Activated CD4-positive, alpha-beta T cell treated with anti-CD3 and anti-CD28 coated beads, Interleukin-2, amount 50 U/mL, for 4 hours (primary cell): ENCODE measurements at places on chromosomes 7 and 10.
A peak's percentile ranks its signal among the peaks of the same experiment; 100 is the strongest.

DNA sequence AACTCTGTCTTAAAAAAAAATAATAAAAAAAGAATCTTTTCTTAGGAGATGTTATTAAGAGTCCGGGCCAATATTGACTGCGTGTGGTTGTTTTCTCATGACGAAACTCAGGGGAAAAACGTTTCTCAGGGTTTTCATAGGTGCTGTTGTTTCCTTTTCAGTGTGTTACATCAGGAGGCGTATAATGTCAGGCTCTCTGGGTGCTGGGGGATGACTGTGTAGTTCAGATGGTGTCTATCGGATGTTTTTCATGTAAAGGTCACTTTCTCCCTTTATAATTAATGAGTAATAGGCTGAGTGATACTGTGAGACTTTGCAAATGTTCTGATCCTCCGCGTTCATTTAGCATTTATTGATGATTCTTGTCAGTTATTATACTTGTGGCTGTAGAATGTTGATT, 84.1 kb downstream of the TAF3 start:
- DNase-seq: no peak

DNA sequence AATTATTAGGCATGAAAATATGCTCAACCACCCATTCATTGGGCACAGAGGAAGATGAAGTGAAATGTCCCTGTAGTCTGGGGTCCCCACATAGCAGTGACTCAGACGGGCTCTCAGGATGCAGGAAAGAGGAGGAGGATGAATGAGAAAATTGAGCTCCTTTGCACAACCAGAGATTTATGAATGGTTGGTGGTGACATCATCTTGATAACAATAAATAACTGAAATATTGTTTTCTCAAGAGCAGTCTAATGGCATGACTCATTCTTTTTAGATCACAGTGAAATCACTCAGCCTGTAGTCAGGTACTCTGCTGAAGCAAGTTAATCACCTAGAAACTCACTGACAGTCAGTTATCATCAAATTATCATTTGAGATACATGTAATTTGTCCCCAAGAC, 254.1 kb downstream of the RELN start:
- DNase-seq: no peak

GRCh38 chr7:32890010-32890792, 1.4 kb downstream of the KBTBD2 start:
- peak; percentile 7 for DNase-seq

GRCh38 chr7:135745703-135746312, 2.8 kb downstream of the FAM180A start:
- no peak for DNase-seq

- DNase-seq: no peak
Observed at GRCh38 chr10:103643381-103643780, 149.9 kb downstream of the NEURL1 start.

DNA sequence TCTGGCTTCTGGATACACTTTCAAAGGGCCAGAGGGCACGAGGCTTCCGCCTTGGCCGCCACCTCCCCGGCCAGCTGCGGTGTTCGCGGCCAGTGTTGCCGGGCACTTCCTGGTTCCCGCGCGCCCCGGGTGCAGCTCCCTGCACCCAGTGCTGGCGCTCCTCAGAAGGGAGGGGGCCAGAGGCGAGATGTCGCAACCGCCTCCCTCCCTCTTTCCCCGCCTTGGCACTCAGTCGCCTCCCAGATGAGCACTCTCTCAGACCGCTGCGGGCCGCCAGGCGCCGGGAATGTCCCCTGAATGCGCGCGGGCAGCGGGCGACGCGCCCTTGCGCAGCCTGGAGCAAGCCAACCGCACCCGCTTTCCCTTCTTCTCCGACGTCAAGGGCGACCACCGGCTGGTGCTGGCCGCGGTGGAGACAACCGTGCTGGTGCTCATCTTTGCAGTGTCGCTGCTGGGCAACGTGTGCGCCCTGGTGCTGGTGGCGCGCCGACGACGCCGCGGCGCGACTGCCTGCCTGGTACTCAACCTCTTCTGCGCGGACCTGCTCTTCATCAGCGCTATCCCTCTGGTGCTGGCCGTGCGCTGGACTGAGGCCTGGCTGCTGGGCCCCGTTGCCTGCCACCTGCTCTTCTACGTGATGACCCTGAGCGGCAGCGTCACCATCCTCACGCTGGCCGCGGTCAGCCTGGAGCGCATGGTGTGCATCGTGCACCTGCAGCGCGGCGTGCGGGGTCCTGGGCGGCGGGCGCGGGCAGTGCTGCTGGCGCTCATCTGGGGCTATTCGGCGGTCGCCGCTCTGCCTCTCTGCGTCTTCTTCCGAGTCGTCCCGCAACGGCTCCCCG, at the start of gene FFAR4:
FFAR4 (plus strand) TSS at position 231 of the 842 bp plus-strand sequence; CDS start at position 287, 56 bp downstream.
- DNase-seq: no peak

DNA sequence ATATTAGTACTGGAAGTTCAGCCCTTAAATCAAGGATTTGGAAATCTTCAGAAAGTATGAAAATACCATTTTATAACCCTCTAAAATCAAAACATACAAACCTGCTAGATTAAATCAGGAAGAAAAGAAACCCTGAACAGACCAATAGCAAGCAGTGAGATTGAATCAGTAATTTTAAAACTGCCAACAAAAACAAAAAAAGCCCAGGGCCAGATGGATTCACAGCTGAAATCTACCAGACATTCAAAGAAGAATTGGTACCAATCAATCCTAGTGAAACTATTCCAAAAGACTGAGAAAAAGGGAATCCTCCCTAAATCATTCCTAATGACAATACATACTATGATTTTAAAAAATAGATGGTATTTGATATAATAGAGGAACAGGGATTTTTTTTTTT, 70.1 kb downstream of the MCU start:
- DNase-seq: no peak

- DNase-seq: no peak
Observed at GRCh38 chr7:44377134-44377463, 51.7 kb upstream of the CAMK2B start.

GRCh38 chr10:104424719-104425118, 71.1 kb downstream of the CFAP58 start:
- no peak for DNase-seq

DNA sequence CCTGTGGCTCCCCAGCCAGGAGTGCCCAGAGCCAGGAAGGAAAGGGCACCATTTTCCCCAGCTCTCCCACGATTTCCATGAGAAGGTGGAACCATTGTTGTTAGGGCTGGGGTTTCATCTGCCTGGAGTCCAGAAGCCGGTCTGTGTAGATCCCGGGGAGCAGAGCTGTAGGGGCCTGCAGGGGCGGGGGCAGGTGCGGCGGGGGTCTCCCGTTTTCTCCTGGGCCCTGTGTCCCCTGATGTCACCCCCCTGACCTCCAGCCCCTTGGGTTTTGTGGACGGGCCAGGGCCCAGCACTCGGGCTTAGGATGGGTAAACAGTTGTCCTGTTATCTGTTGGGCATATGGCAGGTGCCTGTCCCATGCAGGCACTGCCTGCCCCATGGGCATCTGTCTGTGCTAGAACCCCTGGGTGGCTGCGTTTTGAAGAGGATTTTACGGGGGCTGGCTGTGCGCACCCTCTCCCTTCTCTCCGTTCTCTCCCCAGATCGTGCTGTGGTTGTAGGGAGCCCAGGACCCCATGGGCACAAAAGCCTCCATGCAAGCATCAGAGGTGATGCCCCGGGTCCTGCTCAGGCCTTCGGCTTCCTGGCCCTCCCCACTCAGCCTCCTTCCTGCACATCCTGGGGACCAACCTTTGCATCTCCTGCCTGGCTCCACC, 158.8 kb downstream of the WDR37 start:
- no peak for DNase-seq

GRCh38 chr10:46321770-46322169, 35.0 kb downstream of the ANTXRL start:
- no peak for DNase-seq

DNA sequence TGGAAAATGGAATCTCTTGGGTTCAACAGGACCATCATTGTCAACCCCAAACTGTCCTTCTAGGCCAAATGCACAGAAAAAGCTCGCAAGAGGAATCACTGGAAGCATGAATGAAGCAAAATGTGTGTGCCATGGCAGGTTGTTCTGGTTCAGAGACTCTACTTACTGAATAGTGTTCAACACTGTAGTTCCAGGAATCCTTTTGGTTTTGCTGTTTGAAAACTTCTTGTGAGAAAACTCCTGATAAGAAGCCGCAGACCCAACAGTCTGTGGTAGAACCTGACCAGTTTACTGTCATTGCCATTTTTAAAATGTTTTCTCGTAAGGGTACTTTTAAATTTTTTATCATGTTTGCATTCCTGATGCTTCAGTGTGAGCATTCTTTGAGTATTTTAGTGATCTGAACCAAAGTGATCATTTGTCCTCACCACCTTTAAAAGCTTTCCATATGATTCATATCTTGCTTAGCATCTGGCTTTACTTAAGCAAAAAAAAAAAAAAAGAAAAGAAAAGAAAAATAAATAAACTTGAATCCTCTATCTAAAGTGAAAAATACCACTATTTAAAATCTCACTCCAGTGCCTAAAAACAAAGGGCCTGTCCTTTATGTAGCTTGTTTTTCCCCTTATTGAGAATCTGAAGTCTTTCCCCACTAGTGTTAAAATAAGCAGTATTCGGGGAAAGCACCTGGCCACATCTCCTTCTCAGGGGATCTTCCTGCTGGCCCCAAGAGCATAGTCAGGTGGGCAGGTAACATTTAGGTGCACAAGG, 92.4 kb downstream of the WNT2 start:
- DNase-seq: no peak

DNA sequence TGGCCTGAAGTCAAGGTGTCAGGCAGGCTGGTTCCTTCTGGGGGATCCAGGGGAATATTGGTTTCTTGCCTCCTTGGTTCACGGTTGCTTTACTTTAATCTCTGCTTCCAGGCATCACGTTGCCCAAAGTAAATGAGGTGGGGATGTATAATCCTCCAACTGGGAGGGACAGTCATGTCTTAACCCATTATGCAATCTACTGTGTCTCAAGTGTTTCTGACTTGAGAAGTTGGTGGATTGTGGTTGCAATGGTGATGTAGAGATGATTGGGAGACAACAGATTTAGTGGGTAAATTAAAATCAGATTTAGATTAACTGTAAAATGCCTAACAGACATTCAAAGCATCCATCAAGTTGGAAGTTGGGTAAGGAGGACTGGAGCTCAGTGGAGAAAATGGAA, 32.7 kb downstream of the TBXAS1 start:
- DNase-seq: no peak

- no peak for DNase-seq
Observed at GRCh38 chr7:96959135-96959534, 46.2 kb upstream of the DLX6 start.

DNA sequence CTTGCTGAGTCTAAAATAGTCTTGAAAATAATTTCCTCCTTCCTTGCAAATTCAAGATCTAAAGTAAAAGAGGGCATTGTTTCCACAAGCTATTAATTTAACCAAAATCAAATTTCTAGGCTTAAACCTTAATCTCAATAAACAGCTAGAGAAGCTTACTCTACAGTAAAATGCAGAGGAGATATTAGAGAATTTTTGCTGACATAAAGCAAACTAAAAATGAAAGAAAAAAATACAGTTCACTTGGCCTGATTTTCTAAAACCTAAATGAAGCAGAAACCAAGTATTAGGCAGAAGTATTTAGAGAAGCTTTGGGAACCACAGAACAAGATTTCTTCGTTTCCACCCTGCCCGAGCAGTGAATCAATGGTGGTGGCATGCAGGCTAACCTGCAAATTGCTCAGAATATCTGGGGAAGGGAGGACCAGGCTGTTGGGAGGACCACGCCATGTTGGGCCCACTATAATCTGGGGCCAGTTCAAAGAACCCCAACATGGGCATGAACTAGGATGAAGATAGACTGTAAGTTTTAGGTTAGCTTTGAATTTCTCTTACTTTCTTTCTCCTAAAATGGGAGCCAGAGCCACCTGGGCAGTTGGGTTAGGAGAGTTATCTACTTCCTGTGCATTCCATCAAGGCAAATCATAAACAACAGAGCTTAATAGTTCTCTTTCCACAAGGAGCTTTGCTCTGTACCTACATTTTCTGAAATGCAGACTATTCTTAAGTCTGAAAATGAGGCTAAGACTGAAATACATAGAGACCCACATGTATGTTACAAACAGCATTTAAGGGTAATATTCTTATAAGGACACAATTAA, 4.1 kb downstream of the LAMB1 start:
- DNase-seq: no peak

- DNase-seq: no peak
Observed at GRCh38 chr10:22280078-22280477, 36.1 kb upstream of the COMMD3 start.

DNA sequence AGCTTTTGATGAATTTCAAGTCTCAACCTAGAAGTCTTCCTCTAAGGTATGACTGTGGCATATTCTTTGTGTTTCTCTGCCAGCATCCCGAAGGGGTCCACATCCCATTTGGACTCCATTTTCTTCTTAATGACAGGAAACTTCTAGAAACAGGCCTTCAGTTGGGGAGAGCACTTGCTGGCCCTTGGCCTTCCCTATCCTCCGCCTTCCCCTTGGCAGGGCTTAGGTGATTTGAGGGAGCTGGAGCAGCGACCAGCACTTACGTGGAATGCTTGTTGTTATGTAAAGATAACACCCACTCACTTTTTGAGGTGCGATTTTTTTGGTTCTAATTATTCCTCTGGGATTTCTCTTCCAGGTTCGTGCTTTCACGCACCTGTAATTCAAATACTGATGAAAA, 42.9 kb upstream of the ZNF716 start:
- no peak for DNase-seq

DNA sequence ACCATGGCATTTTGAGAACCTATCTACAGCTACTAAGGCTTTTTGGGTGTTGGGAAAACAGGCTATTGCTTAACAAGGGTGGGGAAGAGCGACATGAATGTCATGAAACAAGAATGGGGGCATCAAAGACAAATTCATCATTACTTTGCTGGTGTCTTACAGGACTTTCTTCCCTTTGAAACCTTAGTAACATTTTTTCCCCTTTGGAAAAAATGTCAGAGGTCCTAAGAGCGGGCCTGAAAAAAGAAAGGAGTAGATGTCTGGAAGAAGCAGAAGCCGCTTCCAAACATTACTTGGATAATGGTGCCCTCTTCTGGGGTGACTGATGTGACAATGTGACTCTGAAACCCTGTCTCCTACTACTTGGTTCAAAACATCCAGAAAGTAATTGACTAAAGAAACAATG, 3.8 kb upstream of the DDX50 start:
- no peak for DNase-seq

- peak; percentile 89 for DNase-seq
Observed at GRCh38 chr7:99142727-99143520, 984 bp downstream of the SMURF1 start.

DNA sequence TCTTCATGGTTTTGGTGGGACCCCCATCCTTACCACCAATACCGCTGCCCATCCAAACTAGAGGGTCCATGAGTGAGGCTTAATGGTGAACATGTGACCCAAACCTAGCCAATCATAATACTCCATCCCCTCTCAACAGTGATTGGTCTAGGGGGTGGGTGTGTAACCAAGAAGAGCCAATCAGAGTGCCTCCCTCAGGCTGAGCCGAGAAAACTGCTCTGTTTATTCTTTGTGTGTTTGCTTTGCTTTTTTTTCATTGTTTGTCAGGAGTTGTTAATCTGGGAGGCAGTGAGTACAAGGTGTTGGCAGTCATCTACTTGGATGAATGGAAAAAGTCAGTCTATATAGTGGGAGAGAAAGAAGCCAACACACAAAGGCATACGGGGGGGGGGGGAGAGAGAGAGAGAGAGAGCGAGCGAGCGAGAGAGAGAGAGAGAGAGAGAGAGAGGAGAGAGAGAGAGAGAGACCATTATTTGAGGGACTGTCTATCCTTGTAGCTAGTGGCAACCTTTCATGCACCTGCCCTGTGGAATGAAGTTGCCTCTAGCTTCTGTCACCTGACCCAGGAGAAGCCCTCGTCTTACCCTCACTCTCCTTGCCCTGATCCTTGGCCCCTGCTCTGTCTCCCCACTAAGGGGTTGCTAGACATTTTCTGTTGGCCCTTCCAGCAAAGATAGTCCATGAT, 441.7 kb downstream of the TYW1 start:
- no peak for DNase-seq

GRCh38 chr10:76444034-76444800, 1012.8 kb downstream of the LRMDA start:
- no peak for DNase-seq
